ENCODE measurements at places on chromosomes 4 and X. TPM values are rescaled to one million over a fixed set of nuclear protein-coding genes. Genes with fewer than 3 reads are reported as not detected.

The HERC5 gene
- total RNA-seq, result 2.7 TPM

The TENT5D gene
- total RNA-seq, result not detected

The DDIT4L gene
- total RNA-seq, result 0.71 TPM

The IL2 gene
- not detected for total RNA-seq

The TCEAL3 gene
- total RNA-seq, result 20.0 TPM

The ITM2A gene
- total RNA-seq, result 19.8 TPM

The MAGED2 gene
- 84.1 TPM for total RNA-seq

The SLC49A3 gene
- 16.8 TPM for total RNA-seq

The P2RY8 gene
- 0.81 TPM for total RNA-seq

The RPL34 gene
- total RNA-seq, result 1,081 TPM

The UCHL1 gene
- 4.2 TPM for total RNA-seq

The EDNRA gene
- total RNA-seq, result 2.1 TPM

The ASB5 gene
- 0.07 TPM for total RNA-seq

The MAMLD1 gene
- 3.2 TPM for total RNA-seq

The AKAP4 gene
- not detected for total RNA-seq

The HS6ST2 gene
- 0.29 TPM for total RNA-seq

The SYN1 gene
- total RNA-seq, result 0.10 TPM

The STK32B gene
- 2.0 TPM for total RNA-seq

The TLL1 gene
- 1.8 TPM for total RNA-seq

The OTUD4 gene
- 26.7 TPM for total RNA-seq

The CLDN34 gene
- total RNA-seq, result not detected

The SPATA18 gene
- 12.9 TPM for total RNA-seq

The TMEM154 gene
- total RNA-seq, result 100 TPM

The SLC9B1 gene
- 0.68 TPM for total RNA-seq

The PNMA6A gene
- 1.5 TPM for total RNA-seq

The SSX4 gene
- total RNA-seq, result not detected

The ATG4A gene
- 5.1 TPM for total RNA-seq

The MAOA gene
- 184 TPM for total RNA-seq

The LRPAP1 gene
- total RNA-seq, result 124 TPM

The SOD3 gene
- total RNA-seq, result 48.3 TPM

The TCEAL7 gene
- not detected for total RNA-seq

The RBMXL3 gene
- not detected for total RNA-seq

The CT45A1 gene
- total RNA-seq, result not detected

The SYTL5 gene
- not detected for total RNA-seq

The PDGFRA gene
- total RNA-seq, result 44.4 TPM

The REELD1 gene
- not detected for total RNA-seq

Data from lower leg skin (tissue), 4 donors.